ENCODE measurements at places on chromosomes 5 and 9.
A peak's percentile ranks its signal among the peaks of the same experiment; 100 is the strongest.

GRCh38 chr9:114497236-114497635 is 8.0 kb downstream of the WHRN start:
- no peak for DNase-seq

DNA sequence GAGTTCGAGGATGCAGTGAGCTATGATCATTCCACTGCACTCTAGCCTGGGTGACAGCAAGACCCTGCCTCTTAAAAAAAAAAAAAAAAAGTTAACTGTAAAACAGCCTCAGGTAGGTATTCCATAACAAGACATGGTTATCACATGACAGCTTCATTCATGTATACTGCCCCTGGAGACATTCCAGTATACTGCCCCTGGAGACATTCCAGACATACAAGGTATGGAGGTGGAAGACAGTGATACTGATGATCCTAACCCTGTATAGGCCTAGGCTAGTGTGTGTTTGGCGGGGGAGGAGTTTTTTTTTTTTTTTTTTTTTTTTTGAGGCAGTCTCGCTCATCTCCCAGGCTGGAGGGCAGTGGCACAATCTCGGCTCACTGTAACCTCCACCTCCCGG is 105.5 kb downstream of the RICTOR start:
- no peak for DNase-seq

DNA sequence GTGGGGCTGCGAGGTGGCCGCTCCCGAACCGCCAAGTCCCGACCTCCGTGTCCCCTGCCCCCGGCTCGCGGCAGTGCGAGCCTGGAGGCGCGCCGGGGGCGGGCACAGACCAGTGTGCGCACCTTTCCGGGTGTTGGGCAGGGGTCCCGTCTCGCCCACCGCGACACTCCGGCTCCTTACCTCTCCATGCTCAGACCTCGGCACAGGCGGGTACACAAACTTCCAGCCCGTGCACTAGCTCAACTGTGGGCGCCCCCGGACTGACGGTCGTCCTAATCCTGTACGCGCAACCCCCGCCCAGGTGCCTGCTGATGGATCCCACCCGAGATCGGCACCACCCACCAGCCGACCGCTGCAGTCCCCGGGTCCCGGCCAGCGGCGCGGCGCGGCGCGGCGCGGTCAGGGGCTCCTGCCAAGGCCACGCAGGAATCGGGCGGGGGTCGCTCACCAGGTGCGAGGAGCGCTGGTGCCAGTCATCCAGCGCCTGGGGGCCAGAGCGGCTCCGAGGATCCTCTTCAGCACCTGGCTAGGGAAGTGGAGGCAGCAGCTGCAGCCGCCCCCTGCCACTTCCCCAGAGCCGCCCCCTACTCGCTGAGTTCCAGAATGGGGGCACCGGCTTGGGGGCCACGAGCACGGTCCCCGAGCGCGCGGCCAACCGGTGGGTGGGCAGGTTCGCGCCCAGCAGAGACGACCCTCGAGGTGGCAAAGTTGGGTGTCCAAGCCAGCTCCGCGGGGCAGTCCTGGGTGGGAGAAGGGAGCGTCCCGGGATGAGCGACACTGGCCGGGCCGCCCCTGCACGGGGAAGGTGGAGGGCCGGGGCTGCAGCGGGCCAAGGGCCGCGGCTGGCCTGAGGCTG is 511 bp downstream of the SEMA5A start:
- DNase-seq: no peak

GRCh38 chr5:123598028-123598689 is 86.2 kb downstream of the CSNK1G3 start:
- no peak for DNase-seq

- no peak for DNase-seq
Observed at GRCh38 chr9:108612513-108612912, 243.3 kb downstream of the ACTL7B start.

GRCh38 chr9:83379045-83379444 is 159.2 kb downstream of the FRMD3 start:
- DNase-seq: peak; percentile 65

DNA sequence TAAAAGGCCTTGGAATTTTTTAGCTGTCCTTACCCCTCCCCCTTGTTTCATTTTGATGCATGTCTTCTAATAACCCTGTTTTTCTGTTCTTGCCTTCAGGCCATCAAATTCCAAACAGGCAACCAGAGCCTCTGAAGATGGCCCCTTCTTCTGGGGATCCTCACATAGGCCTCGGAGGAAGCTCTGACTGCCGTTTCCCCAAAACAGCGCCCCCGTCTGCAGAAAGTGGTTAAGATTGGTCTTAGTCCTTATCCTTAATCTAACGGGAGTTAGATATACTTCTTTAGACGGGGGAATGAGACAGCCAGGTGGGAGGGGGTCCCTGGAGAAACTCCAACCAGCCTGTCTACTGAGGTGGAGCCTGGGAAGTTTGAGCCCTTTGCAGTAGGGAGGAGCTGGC is 226.3 kb upstream of the ZNF608 start:
- DNase-seq: no peak

DNA sequence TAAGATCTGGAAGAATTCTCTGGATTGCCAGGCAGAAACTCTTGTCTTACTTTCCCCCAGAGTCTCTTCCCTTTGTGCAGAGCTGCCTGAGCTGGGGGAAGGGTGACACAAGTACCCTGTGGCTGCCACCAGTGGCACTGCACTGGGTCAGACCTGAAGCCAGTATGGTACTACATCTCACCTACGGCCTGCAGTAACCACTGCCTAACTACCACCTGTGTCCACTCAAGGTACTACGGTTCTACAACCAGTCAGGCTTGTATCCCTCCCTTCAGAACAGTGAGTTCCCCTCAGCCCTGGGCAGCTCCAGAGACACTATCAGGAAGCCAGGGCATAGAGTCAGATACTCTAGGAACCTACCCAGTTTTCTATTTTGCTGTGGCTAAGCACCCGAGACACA is 212.0 kb upstream of the POU5F2 start:
- no peak for DNase-seq

DNA sequence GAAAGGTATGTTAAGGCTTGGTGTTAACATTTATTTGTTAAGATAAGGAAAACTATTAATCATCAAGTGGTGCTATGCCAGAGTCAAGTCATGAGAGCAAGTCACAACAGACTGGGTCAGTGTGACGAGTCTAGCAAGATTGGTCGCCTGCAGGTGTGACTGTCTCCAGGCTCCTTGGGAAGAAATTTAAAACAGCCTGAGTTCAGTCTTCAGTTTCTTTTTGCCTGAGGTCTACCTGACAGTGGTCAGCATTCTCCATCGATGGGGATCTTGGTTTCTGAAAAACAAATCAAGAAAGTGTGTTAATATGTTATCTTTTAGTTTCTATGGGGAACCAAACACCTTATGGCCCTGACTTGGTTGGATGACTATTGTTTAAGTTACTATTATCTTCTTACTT is 56.3 kb downstream of the CETN3 start:
- no peak for DNase-seq

DNA sequence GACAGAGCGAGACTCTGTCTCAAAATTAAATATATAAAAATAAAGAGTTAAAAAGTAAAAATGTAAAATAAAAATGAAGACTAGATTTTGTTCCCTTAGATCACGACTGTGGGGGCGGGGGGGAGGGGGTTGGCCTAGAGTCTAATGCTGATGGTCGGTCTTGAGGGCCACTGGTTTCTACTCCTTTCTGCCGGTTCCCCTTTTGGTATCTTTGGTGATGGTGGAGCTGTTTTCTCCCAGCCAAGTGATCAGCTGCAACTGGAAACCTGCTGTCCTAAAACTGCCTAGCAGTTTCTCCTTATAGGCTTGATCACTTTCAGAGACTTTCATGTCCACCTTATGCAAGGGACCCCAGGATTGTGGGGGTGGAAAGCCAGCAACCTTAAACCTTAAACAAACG is 1.1 kb downstream of the SRD5A1 start:
- DNase-seq: peak; percentile 17

- no peak for DNase-seq
Observed at GRCh38 chr5:172481011-172481800, 26.9 kb upstream of the SH3PXD2B start.

DNA sequence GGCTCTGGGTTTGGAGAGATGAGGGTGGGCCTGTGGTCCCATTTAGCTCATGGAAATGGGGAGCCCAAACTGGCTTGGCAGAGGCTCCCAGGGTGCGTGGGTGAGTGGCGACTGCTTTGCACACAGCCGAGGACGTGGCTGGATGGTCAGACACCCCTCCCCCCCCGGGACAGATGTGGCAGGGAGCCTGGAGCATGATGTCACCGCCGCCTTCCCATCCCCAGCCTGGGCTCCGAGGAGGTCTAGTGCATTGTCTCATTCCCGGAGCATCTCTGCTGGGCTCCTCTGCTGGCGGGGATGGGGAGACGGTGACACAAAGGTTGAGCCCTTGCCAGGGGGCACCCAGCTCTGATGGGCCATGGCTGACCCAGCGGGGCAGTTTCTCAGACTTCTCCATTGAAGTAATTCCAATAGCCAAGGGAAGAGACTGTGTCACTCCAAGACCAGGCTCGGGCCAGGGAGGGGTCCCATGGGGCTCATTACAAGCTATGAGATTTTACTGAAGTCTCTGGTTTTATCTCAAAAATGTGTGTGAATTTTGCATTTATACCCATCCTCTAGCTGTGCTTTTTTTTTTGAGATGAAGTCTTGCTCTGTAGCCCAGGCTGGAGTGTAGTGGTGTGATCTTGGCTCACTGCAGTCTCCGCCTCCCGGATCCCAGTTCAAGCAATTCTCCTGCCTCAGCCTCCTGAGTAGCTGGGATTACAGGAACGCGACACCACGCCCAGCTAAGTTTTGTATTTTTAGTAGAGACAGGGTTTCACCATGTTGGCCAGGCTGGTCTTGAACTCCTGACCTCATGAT is 36.1 kb downstream of the HMCN2 start:
- DNase-seq: no peak

- no peak for DNase-seq
Observed at GRCh38 chr5:39195198-39195826, 24.1 kb downstream of the FYB1 start.

DNA sequence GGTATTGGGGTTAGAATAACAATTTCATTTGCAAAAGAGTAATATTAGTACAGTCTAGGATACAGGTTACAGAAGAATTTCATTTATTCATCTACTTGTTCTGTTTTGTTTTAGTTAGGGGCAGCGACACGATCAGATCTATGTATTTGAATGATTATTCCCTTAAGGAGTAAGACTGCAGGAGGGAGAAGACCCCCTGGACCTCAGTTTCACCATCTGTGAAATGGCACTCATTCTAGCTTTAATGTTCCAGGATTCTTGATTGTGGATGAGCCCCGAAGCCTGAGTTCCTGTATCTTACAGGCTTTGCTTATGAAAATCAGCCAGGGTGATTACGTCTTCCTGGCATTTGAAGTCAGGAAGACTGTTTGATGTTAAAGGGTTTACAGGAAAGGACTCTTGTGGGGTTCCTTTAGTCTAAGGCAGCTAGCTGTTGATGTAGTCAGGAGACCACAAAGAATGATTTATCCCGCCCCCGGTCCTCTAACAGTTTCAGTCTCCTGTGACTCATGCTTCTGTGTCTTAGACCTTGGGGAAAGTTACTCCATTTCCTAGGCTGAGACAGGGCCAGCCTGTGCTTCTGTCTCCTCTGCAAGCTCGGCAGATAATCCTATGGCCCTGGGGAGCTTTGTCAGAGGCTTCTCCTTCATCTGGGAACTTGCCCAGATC is 11.5 kb downstream of the SMIM3 start:
- DNase-seq: peak; percentile 34
